T-cell (primary cell): ENCODE measurements at places on chromosomes 13 and 19.

DNA sequence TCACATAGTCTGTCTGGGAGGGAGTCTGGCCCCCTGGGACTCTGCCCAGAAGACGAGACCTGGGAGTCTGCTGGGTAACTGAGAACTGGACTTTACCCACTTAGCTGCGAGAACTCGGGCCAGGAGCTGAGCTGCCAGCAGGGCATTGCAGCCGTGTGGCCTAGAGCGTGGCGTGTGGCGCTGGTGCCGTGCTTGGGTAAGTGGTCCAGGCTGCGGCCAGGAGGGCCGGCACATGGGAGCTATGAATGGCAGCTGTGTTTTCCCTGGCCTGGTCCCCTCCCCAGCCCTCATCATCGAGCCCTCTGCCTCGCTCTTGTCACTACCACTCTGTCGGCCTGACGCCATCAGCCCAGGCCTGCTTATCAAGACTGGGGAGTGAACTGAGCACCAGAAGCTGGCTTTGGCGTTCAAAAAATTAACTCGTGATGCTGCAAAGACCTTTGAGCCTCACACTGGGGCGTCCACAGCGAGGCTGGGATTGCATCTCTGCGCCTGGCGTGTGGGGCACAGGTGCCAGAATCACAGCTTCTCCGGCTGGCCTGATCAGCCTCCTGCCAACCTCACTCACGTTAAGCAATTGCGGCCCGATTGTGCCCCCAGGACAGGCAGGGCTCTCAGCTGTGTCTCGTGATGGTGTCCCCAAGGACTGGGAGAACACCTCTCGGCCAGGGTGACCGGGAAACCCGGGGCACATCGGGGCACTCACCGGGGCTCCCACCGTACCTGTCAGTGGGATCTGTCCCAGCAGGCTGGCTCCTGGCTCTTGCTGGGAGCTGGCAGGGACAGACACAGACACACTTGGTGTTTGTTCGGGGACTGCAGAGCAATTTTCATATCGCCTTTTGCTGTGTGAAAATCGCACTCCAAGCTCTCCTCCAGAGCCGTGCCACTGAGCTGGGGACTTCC, 85.9 kb downstream of the KDM4B start:
- DNase-seq, result no peak

GRCh38 chr13:25018729-25019115, 77.2 kb upstream of the PABPC3 start:
- DNase-seq, result no peak

GRCh38 chr13:48977286-48977625, 1.5 kb downstream of the FNDC3A start:
- no peak for DNase-seq

DNA sequence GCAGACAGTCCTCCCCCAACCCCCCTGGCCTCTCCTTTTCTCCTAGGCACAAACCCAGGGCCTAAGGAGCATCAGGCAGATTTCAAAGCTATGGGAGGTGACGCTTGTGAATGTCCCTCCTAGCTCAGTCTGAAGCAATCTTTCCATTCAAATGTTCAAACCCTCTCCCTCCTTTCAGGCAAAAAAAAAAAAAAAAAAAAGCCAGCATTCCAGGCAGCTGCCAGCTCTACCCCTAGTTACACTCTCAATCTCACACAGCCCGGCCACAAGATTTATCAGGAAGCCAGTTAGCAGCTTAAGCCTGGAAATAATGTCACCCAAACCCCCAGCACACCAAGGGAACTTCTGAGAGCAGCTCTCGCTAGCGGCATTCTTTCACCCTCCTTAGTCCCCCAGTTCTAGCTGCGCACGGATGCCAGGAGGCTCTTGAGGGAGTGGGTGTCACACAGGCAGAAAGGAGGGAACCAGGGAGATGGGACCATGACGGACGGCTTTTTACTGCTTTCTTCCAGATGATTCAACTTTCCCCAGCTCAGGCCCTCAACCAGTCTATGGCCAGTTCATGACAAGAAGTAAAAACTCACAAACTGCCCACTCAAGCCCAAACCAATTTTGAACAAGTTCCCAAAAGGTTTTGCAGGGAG, 6.3 kb downstream of the SH3GL1 start:
- DNase-seq, result no peak

DNA sequence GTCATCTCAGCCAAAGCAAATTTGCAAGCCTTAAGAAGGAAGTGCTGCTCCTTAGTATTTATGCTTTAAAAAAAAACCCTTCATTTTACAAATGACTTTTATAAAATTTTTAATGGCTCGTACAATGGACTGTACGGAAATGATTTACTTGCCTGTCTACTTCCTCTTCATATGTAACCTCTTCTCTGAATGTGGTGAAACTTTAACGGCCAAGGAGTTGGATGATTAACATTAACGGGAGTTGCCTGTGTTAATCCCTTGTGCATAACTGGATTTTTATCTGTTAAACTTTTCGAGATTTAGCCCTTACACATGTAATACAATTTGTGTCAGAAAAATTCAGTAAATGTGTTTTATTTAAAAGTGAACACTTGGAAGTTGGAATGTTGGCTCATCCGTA, 429.4 kb downstream of the TBC1D4 start:
- DNase-seq, result no peak

DNA sequence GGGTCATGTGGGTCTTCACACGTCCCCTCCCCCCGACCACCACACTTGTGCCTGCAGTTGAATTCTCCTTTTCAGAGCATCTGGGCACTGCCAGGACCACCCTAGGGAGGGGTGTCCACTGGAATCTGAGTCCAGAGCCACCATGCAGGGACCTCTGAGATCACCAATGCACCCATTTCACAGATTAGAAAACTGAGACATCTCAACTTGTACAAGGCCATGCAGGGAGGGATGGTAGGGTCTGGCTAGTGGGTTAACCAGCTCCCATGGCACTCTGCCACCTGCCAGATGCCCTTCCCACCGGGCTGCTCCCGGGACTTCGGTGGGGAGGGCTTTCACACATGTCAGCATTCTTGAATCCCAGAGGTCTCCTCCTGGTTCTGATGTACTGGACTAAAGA, 44.3 kb upstream of the C19orf12 start:
- no peak for DNase-seq

- DNase-seq, result no peak
Observed at GRCh38 chr19:51737924-51738323, 13.8 kb downstream of the FPR1 start.

GRCh38 chr13:112953591-112954487, 15.2 kb upstream of the MCF2L start:
- DNase-seq, result no peak

- DNase-seq, result no peak
Observed at GRCh38 chr13:59408738-59409137, 755.0 kb downstream of the DIAPH3 start.

DNA sequence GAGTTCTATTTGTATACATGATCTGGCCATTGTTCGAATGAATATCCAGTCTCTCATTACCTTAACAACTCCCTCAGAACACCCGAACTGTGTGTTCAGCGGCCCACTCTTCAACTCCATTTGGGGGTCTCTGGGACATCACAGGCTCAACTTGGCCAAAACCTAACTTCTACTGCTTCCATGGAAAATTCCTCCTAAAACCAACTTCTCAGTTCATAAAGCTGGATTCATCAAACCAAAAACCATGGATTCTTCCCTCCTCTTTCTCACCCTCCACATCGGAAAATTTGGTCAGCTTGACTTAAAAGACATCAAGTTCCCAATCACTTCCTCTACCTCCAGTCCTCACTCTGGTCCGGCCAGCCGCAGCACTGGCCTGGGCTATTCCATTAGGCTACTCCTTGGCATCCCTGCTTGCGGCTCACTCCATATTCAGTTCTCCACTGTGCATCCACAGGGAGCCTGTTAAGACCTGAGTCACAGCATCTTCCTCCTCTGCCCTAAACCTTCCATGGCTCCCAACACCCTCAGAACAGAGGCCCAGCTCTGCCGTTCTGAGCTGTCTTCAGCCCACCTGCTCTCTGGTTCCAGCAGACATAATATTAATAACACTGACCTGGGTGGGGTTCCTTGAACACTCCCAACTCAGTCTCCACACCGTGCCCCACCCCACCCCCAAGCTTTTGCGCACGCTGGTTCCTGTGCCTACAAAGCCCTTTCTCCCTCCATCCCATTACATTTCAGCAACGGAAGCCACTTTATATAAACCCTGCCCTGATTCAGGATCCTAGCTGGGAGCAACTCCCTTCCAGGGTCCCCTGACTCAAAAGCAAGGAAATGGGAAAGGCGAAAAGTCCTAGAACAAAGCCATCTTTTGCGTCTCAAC, 1.1 kb downstream of the ZNF792 start:
- no peak for DNase-seq

- DNase-seq, result no peak
Observed at GRCh38 chr19:44313231-44313630, 8.4 kb upstream of the ZNF235 start.

DNA sequence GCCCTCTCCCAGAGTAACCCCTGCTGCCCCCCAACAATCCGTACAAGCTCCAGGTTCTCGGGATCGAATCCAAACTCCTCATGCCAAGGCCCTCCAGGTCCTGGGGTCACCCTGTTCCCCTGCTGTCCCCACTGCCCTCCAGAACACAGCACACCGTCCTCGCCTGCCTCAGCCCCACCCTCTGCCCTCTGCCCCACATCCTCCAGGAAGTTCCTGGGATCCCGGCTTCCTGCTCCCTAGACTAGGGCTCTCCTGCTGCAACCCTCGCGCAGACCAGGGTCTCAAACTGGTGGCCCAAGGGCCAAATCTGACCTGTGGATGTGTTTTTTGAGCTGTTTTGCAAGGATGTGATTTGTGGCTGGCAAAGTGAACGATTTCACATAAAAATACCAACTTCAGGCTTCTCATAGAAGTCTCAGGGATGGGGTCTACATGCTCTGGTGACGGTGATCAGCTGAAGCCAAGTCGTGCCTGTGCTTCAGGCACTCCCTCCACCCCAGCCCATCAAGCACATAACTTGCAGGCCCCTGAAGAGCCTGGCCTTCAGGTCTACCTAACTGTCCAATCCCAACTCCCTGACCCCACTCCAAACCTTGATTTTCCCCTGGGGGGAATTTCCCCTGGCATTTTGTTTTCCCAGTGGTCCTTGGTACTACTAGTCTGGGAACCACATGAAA, 1.8 kb downstream of the RABAC1 start:
- DNase-seq, result no peak

- DNase-seq, result no peak
Observed at GRCh38 chr13:113267642-113268405, 29.2 kb upstream of the LAMP1 start.
